ENCODE measurements at places on chromosomes 6 and 20.
A peak's percentile ranks its signal among the peaks of the same experiment; 100 is the strongest.

DNA sequence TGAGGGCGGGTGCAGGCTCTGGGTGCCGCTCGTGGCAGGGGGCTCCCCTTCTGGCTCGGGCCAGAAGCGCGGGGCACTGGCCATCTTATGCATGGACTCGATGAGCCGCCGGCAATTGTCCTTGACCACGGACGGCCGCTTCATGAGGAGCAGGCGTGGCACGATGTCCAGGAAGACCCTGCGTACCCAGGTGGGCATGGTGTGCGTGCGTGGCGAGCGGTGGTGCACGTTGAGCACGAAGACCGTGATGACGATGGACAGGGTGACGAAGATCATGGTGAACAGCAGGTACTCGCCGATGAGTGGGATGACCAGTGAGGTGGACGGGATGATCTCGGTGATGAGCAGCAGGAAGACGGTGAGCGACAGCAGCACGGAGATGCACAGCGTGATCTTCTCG is 11.0 kb downstream of the CHRNA4 start:
- DNase-seq: no peak

GRCh38 chr6:117483004-117483644 is 650 bp downstream of the DCBLD1 start:
- peak; percentile 36 for DNase-seq

DNA sequence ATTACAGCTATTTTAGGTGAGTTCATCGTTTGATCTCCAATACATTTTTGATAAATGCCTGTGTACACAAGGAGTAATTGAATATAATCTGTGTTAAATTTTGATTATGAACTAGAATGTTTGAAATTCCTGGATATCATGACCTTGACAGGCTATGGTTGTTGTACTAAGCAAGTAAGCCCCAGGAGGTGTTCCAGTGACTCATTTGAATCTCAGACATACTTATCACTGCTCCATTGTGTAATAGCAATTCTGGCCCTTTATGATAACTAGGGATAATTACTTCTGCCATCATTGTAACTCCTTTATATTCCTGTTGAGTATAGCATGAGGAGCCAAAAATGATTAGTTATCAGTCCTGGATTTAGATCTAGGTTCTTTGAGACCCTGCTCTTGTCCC is 1424.6 kb upstream of the ADGRB3 start:
- DNase-seq: no peak

- no peak for DNase-seq
Observed at GRCh38 chr6:36285187-36285671, 15.4 kb downstream of the PNPLA1 start.

DNA sequence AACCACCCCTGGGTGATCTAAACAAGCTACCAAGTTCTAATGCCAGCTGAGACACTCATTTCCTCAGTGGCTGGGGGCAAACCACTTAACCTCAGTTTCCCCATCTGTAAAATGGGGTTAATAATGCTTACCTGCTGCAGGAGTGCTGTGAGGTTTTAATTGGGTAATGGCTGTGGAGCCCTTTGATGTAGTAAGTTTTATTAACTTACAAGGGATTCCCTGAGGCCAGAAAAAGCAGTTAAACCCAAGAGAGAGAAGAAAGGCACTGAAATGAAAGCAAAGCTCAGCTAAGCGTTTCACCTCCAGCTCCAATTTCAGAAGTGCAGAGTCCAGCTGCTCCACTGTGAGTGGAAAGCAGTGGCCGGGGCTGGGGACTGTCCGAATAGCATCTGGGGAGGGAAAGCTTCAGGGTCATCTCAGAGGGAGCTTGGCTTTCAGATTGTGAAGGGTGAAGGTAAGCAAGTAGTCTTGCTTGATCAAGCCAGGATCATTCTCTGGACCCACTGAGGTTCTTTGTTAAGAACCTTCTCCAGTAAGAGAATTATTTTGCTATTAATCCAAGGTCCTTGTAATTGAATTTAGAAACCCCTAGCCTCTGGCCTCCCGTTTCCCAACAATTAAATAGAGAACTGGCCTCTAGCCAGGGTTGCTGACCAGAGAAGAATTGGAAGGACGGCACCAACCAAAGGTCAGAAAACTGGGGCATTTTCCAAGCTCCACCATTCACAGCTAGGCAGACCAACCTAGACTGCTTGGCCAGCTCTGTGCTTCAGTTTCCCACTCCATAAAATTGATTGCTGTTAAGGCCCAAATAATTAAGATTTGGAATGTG is 20.9 kb upstream of the TCP11 start:
- no peak for DNase-seq

GRCh38 chr6:3247255-3248146 is 11.2 kb upstream of the PSMG4 start:
- DNase-seq: no peak

- DNase-seq: peak; percentile 49
Observed at GRCh38 chr20:48635791-48636267, 192.0 kb downstream of the PREX1 start.

GRCh38 chr20:54267483-54268003 is 59.7 kb downstream of the PFDN4 start:
- no peak for DNase-seq

GRCh38 chr20:44388466-44389023 is 33.0 kb downstream of the HNF4A start:
- peak; percentile 65 for DNase-seq

DNA sequence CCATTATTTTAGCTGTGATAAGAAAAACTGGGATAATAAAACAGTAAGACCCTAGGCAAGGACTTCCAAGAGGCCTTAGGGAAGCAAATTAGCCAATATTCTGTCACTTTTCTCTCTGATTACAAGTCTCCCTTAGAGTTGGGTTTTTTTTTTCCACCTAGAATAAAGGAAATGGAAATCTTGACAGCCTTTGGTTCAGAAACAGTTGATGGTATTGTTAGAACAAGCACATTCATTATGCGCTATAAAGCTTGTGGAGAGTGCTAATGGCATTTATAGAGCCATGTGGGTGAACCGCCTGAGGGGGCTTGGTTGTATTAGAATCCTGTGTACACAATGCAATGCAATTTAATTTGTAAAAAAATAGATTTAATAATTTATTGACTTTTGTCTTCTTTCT is 88.9 kb upstream of the OGFRL1 start:
- DNase-seq: no peak

DNA sequence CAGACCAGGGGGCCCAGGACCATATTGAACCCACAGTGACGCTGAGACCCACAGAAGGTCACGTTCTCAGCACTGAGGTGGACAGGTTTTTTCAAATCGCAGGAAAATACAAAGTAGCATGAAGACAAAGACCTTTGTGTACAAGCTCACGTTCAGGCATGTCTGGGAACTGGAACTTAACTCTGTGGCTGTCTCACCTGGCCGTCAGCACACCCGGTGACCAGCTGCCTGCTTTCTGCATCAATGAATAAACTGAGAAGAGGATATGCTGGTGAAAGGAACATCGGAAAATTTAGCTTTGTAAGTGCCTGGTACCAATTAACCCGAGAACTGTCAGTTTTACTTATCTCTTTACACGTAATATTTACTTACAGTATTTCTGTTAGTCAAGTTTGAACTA is 36.5 kb downstream of the WDR27 start:
- DNase-seq: no peak

All from SHP77 treated with DMSO at 0.1 percent for 48 hours (cell line).